ENCODE measurements at places on chromosomes 6 and 20.
A peak's percentile ranks its signal among the peaks of the same experiment; 100 is the strongest.

- no peak for DNase-seq
Measured at GRCh38 chr6:149694921-149695320, 23.0 kb downstream of the LATS1 start.

DNA sequence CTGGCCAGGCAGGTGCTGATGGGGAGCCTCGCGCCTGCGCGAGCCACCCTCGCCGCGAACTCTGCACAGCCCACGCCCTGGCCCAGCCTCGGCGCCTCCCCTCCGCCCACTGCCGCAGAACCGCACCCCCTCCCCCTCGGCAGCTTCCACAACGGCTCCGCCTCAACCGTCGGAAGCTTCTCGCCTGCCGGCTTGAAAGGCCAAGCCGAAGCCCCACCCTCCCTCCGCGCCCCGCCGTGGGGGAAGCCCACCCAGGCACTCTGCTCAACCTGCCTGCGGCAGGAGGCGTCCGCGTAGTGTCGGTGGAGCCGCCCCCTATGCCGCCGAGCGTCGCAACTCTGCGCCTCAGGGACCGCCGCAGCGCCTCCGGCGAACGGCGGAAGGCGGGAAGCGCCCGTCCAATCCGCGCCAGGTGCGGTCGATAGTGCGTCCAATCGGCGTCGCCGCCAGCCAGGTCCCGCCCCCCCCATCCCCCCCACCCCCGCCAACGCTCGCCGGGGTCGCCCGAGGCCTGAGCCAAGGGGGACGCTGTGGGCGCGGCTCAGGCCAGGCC is at the start of gene SYCP2:
TSS of gene SYCP2 (minus strand) at position 342 of the 553 bp plus-strand sequence. CDS start 11,224 bp downstream, outside the sequence.
- DNase-seq = peak; percentile 70

- no peak for DNase-seq
Measured at GRCh38 chr6:41275489-41275888, 11.0 kb downstream of the TREM1 start.

GRCh38 chr20:36454698-36455427 is 86.5 kb upstream of the MYL9 start:
- peak; percentile 18 for DNase-seq

GRCh38 chr6:20653085-20653479 is 118.8 kb downstream of the CDKAL1 start:
- DNase-seq = no peak

DNA sequence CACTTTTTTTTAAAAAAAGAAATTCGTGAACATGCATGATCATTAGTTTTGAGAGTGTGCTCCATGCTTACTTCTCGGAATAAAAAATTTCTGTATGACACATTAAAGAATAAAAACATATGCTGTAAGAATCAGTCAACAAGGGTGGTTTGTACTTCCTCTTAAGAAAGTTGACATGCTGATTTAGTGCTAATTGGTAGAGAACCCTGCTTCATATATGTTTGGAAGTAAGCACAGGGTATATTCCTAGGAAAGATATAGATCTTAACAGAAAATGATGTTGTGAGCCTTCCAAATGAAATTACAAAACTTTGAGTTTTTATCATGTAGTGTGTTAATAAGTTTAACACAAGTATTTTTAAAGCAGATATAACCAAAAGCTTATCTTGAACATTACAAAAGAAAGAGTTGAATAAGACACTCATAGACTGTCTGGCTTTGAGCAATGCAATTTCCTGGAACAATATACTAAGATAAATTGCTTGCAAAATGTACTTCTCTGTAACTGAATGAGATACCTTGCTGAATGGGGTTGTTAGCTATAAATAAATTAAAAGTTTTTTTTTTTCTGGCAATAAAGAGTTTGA is 13.8 kb upstream of the VIP start:
- DNase-seq = no peak

GRCh38 chr20:38441916-38442315 is 6.8 kb upstream of the SNHG17 start:
- DNase-seq = no peak

- no peak for DNase-seq
Measured at GRCh38 chr20:19259141-19259591, 46.7 kb downstream of the SLC24A3 start.

GRCh38 chr20:19993958-19994669 is 23.0 kb upstream of the NAA20 start:
- no peak for DNase-seq

GRCh38 chr6:118101220-118101619 is 194.2 kb downstream of the SLC35F1 start:
- DNase-seq = no peak

DNA sequence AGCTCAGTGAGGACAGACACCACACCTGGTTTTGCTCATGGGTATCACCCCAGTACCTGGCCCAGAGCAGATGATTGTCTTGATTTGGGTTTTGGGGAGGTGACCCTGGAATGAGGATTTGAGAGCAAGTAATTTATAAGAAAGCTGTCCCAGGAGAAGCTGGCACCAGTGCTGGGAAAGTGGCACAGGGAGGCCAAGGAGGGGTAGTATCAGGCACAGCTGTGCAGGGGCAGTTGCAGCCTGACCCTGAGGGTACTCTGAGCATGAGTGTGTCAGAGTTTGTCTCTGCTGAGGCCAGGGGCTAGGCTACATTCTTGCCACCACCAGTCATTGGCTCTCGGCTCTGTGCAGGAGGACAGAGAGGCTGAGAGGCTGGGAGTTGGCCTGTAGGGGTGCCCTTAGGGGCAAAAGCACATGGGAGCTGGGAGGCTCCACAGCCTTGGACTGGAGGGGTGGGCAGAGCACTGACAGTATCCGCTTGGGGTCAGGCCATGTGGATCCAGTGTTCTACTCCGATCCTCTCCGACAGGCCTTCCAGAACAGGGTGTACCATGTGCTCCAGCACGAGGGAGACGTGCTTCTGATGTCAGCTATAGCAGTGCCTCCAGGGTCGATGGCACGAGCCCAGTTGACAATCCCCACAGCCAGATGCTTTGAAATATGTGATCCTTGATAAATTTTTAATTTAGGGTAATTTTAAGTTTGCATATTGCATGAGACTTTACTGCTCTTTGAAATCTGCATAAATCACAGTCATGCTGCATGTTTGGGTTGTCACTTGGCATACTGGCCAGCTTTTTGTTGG is 121.3 kb downstream of the PHACTR3 start:
- no peak for DNase-seq

DNA sequence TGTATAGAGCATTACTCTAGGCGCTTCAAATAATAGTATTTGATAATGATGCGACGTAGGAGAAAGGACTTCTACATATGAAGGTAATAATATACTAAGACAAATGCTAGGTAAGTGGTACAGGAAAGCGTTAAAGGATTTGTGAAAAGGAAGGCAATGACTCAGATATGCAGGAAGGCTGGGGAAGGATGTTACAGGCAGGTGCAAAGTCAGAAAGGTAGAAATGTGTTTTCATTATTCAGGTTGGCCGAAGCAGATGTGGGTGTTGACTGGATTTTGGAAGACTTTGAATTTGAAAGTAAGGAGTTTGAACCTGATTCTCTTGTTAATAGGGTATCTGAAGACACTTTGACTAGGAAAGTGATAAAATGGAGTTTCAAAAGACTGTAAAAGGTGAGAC is 51.0 kb downstream of the STK4 start:
- no peak for DNase-seq

GRCh38 chr20:63138855-63139341 is 77.0 kb downstream of the YTHDF1 start:
- no peak for DNase-seq

DNA sequence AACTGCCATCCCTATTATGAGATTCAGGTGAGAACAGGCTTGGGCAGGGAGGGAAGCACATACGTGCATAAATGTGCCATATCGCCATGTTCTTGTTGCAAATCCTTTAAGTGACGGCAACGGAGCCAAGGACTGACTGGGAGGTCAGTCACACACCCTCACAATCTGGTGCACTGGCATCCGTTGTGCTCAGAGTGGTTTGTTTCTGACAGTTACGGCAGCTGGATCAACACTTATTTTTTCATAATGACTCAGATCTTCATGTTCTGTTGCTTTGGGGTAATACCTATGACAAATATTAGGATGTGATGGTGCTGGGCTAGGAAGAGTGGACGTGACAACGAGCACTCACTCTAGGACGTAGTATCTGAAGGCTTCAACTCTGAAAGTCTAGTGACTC is 56.2 kb upstream of the PREP start:
- DNase-seq = no peak

GRCh38 chr6:157172231-157172701 is 151.1 kb downstream of the TMEM242 start:
- DNase-seq = no peak

- DNase-seq = peak; percentile 43
Measured at GRCh38 chr6:163352011-163352685, 62.4 kb upstream of the QKI start.
